ENCODE measurements at places on chromosomes 11 and 22.

- no peak for DNase-seq
Observed at GRCh38 chr11:128210148-128210940, 377.0 kb downstream of the ETS1 start.

DNA sequence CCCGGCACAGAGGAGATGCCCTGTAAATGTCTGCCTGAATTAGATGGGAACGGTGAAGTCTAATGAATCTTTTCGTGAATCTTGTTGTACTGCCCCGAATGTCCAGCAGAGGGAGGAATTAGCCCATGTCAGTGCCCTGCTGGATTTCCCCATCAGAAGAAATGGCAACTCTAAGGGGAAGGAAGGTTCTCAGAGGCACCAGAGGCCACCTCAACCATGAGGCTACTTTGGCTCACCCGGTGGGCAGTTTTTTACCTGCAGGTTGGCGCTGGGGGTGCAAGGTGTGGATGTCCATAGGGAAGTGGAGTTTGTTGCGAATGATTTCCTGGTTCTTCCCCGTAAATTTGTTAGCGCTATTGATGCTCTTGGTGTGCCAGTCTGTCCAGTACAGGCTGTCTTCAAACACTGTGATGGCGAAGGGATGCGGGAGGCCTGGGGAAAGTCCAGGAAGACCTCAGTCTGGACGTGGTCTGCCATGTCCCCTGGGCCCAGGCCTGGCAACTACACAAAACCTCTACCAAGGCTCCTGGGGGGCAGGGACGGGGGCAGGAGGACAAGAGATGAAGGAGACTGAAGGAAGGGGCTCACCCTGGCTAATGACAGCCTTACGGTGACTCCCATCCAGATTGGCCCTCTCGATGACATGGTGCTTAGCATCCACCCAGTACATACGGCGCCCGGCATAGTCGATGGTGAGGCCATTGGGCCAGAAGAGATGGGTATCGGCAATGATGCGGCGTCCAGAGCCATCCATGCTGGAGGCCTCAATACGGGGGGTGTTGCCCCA is 28.5 kb downstream of the LRP4 start:
- peak; percentile 82 for DNase-seq

DNA sequence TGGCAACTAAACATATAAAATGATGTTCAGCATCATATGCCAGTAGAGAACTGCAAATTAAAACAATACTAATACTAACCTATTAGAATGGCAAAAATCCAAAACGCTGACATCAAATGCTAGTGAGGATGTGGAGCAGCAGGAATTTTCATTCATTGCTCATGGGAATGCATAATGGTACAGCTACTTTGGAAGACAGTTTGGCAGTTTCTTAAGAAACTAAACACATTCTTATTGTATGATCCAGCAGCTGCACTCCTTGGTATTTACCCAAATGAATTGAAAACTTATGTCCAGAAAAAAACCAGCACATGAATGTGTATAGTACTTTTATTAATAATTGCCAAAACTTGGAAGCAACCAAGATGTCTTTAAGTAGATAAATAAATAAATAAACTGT is 258.0 kb downstream of the TENM4 start:
- DNase-seq: no peak

DNA sequence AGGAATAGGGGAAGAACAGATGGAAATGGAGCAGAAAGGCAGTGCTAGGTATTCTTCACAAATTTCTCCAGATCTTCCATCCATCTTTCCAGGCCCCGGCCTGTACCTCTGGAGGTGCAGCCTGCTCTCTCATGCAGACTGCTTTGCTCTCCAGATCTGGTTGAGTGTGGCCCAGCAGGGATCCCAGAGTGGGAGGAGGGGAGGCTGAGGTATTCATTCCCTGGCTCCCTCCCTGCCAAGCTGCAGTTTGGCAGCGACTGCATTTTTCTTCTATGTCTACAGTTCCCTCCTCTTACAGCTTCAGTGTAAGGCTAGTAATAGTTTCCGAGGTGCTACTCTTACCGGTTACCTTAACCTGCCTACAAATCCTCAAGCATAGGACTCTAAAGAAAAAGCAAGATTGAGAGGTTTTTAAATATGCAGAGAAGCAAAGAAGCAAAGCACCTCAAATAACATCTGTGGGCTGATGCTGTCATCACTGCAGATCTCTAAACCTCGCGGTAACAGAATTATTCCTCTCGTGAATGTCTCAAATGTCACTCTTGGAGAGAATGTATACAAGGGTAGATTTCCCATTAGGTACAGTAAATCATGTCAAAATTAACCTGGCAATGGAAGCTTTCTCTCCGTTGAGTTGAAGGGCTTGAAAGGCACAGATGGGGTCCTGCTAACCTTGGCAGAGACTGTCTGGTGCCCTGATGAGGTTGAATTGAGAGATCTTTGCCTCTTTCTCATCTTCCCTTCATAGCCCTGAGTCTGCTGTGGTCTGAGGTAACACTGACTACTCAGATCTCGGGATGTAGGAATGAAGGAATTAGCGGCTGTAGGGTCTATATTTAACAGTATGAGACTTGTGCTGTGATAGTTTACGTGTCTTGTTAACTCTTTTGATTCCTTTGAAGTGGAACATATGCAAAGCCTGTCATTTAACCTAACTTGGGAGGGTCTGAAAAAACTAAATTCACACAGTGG is 297.9 kb upstream of the C11orf87 start:
- no peak for DNase-seq

- DNase-seq: peak; percentile 95
Observed at GRCh38 chr11:78290293-78291176, 101.8 kb downstream of the USP35 start.

DNA sequence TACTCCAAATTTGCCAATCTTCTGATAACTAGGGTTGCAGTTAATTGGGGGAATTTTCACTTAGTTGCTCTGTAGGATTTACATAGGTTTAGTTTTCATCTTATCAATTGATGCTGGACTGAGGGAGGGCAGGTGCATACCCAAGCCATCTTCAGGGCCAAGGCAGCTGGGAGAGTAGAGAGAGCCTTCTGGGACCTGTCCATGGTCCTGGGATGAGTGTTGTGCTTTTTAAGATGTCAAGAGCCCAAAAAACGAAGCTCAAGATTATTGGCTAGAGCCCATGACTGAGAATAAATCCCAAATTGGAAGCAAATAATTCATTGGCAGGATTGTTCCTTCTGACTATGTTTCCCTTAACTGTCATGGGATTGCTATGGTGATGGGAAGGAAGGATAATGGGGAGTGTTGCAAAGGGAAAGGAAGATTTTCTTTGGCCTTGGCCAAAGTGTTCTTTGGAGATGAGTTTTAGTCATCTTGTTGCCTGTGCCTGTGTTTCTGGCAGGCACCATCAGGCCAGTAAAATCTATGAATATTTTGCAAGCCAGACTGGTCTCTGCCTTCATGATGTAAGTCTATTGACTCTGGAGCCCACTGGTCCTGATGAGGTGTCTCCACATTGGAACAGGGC is 4.5 kb downstream of the SLC22A6 start:
- DNase-seq: no peak

- peak; percentile 23 for DNase-seq
Observed at GRCh38 chr11:76077575-76078150, 128.6 kb downstream of the WNT11 start.

DNA sequence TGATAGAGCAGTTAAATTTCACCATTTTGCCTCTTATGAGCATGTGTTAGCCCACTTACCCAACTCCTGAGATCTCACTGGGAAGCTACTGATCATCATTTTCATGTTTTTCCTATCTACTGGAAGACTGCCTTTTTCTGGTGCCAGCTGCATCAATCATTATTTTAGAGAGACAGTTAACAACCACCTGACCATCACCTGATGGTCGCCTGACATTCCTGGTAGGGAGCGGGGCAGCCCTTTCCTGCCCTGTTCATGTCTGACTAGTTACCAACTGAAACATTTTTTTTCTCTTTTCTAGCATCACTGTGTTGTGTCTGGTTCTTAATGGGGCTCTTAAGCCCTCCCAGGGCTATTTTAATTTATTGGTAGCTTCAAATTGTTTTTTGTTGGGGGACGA is 20.2 kb upstream of the PATL1 start:
- DNase-seq: no peak

DNA sequence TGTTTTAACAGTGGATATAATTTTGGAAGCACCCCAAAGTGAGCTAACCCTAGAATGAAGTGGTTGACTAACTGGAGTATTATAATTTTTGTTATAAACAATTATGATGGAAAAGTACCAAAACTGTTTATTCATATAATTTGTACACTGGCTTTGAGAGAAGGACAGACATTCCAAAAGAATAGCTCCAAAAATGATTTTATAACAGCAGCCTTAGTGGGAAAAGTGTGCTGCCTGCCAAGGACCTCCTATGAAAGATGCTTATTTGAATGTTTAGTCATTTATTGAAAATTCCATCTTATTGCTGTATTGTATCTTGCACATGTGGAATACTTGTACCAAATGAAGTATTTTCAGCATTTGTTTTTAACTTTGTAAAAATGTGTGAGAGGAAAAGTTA is 169.8 kb downstream of the GUCY1A2 start:
- DNase-seq: no peak

- peak; percentile 20 for DNase-seq
Observed at GRCh38 chr11:75161506-75162095, 10.7 kb downstream of the SLCO2B1 start.

DNA sequence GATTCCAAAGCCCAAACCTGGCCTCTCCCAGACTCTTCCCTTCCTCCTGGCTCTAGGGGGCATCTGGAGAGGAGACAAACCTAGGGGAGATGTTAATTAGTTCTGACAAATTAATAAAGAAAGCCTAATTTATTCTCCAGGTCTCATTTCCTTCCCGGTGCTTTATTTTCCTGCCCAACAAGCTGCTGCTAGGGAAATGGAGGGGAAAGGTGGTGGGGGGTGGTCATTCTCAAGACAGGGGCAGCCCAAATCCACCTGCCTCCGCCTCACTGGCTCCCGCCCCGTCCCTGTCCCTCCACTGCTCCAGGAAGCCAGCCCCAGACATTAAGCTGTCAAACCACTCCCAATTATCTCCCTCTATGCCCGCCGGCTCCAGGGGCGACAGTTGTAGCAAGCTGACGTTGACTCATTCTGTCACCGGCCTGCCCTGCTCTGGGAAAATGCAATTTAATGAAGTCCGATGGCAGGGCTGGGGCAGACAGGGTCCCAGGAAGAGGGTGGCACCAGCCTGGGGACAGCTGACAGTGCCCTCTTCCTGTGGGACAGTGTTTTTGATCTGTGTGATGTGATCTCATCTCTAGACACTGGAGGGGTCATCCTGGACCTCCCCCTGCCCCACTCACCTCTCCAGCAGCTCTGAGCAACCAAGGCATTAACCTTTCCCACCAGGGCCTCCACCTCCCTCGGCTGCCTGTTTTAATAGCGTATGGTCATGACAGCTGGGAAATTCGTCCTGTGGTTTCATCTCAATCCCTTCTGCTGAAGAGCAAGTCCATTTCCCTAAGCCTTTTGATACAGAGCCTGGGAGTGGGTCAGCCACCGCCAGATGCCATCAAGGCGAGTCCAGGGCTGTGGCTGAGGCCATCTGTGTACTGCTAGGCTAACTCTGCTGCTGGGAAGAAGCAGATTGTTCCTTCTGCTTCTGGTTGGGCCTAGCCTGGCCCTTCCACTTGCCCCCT is 27.1 kb downstream of the NECTIN1 start:
- no peak for DNase-seq

DNA sequence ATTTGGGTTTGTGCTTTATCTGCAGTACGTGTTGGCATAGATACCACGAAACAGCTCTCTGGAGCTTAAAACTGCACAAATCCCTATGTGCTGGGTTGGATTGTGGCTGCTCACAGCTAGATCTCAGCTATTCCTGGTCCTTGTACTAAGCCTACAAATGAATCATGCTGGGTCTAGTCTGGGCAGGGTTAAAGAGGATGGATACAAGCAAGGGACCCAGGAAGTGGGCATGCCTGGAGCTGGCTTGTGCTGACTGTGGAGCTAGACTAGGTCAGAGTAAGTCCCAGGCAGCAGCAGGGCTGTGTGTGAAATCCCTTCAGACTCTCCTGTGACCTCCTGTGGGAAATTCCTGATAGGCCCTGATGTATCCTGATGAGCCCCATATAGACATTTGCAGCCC is 3.9 kb upstream of the E2F8 start:
- no peak for DNase-seq

GRCh38 chr22:40452730-40453487 is 82.5 kb downstream of the SGSM3 start:
- no peak for DNase-seq

DNA sequence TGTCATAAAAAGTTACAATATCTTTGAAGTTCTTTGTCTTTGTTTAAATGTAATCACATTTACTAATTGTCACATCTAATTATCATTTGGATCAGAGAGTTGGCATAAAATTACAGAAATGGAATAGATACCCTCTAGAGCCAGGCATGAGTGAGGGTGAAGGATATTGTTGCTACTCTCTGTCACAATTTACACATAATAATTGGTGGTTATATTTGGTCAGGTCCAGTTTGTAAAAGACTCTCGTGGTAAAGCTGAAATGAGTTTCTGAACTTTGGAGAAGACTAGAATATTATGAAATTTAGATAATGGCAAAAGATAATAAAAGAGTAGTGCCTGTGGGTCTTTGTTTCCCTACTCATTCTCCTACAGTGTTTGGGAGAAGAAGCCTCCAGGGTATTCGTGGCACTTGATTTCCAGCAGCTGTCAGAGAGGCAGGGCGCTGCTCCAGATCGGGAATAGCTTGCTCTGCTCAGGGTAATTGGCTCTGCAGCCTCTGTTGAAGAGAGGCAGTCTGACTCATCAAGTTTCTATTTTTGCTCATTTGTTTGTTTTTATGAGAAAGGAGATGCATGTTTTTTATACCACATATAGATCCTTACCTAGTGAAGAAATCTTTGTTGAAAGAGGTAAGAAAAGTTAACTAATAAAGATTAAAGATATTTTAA is 349.9 kb downstream of the CNTN5 start:
- no peak for DNase-seq

- DNase-seq: no peak
Observed at GRCh38 chr11:100738701-100739270, 51.7 kb downstream of the ARHGAP42 start.

DNA sequence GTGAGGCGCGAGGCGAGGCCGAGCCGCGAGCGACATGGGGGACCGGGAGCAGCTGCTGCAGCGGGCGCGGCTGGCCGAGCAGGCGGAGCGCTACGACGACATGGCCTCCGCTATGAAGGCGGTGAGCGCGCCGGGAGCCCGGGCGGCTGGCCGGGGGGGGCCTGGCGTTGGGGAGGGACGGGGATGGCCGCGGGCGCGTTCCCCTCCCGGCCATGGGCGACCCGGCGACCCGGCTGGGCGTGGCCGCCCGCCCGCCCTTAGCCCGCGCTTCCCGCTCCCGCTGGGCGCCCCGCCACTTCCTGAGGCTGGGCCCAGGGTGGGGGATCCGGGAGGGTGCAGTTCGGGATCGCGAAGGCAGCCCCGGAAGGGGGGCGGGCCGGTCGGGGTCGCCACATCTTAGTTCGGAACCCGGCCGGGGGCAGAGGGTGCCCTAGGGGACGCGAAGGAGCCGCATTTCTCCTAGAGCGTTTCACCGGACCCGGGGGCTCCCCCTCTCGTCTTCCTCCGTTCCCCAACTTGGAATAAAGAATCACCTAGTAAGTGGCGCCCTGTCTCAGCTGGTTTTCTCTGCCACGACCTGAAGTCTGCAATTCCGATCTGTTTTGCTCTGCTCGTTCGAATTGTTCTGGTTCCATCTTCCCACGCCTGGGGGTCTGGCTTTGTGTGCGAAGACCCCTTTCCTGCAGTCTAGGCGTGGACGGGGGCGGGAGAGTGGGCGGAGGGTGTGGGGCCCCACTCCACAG is 536 bp downstream of the YWHAH start:
- DNase-seq: peak; percentile 21

- DNase-seq: no peak
Observed at GRCh38 chr11:118049771-118050170, 27.1 kb upstream of the TMPRSS4 start.

- DNase-seq: no peak
Observed at GRCh38 chr11:82995235-82995634, 76.5 kb downstream of the RAB30 start.

GRCh38 chr11:65892661-65893317 is 2.3 kb downstream of the CCDC85B start:
- DNase-seq: no peak

- DNase-seq: no peak
Observed at GRCh38 chr11:86056351-86056854, 12.5 kb downstream of the PICALM start.

Measured in KBM-7 (cell line).